ENCODE measurements at places on chromosomes 11 and 22. TPM values are rescaled to one million over a fixed set of nuclear protein-coding genes. Genes with fewer than 3 reads are reported as not detected.

The RBX1 gene
- 91.1 TPM for total RNA-seq

GRCh38 chr11:44335052-44335760, 25.3 kb upstream of the ALX4 start:
- no peaks in the 10 kb centered on the region for H3K36me3 ChIP-seq
- no peak overlapping the region for H3K4me3 ChIP-seq
- no peaks in the 10 kb centered on the region for H3K27me3 ChIP-seq
- no peak for DNase-seq

- H3K36me3 ChIP-seq = peaks cover 5% of the 10 kb centered on the region
- H3K27ac ChIP-seq = peak overlapping the region; percentile 89
- no peak for DNase-seq
- no peak overlapping the region for H3K4me3 ChIP-seq
- H3K27me3 ChIP-seq = no peaks in the 10 kb centered on the region
These were observed 21.9 kb downstream of the NEAT1 start for GRCh38 chr11:65444314-65445051.

The ASCL2 gene
- not detected for total RNA-seq

- no peaks in the 10 kb centered on the region for H3K36me3 ChIP-seq
- no peaks in the 10 kb centered on the region for H3K27me3 ChIP-seq
- H3K4me3 ChIP-seq = no peak overlapping the region
- DNase-seq = no peak
- H3K27ac ChIP-seq = no peak overlapping the region
These were observed 45.7 kb downstream of the PAMR1 start for GRCh38 chr11:35479731-35480130.

DNA sequence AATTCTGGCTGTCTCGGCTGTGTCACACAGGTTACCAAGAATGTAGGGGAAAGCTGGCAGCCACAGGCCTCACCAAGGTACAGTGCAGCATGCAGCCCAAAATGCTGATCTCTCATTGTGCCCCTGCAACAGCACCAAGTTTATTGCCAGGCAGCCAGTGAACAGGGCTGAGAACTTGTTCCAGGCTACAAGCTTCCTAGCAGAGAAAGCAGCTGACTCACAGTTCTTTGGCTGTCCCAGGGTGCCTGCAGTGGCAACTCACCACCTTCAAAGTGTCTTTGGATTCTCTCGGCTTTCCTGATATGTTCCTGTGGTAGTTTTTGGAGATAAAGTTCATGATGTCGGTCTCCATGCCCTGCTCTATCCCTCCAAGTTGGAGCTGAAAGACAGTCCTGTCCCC, 719.1 kb upstream of the ANO3 start:
- H3K4me3 ChIP-seq = no peak overlapping the region
- no peak for DNase-seq
- no peak overlapping the region for H3K27ac ChIP-seq
- H3K4me1 ChIP-seq = no peaks in the 10 kb centered on the region

DNA sequence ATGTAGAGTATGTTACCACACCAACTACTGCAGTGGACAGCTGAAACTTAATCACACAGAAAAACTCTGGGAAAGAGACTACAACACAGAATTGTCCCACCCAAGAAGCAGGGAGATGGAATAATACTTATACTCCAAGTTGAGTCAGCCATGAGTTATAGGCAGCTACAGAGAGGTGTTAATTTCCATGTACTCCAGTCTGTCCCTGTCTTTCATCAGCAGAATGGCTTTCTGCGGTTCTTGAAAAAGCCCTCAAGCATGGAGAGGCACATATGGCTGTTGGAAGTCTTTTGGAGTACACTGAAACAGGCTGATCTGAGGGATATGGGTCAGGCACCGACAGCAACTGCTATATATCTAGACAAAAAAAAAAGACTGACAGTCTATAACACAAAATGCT, 219.5 kb downstream of the DLG2 start:
- H3K27ac ChIP-seq = no peak overlapping the region
- DNase-seq = no peak

GRCh38 chr22:37601540-37602442, 6.8 kb upstream of the GGA1 start:
- no peaks in the 10 kb centered on the region for H3K27me3 ChIP-seq
- DNase-seq = peak; percentile 42
- peaks cover 2% of the 10 kb centered on the region for H3K4me1 ChIP-seq
- H3K36me3 ChIP-seq = no peaks in the 10 kb centered on the region
- no peak overlapping the region for H3K27ac ChIP-seq
